Brain pericyte (primary cell): ENCODE measurements at places on chromosomes 12 and 14.

DNA sequence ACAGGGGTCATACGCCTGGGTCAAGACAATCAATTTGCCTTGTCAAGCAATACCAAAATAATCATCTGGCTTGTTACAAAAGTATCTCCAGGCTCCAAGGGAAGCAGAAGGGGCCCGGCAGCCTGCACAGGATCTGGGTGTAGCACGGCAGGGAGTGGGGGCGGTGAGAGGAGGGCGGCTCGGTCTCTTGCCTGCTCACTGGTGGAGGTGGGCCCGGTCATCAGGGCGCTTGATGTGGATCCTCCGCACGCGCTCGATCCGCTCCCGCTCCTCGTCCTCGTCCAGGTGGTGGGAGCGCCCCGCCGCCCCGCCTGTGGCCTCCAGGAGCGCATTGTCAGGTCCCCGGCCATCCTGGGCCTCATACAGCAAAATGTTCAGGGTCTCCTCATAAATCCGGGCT, 25.7 kb downstream of the KCTD10 start:
- DNase-seq, result no peak

DNA sequence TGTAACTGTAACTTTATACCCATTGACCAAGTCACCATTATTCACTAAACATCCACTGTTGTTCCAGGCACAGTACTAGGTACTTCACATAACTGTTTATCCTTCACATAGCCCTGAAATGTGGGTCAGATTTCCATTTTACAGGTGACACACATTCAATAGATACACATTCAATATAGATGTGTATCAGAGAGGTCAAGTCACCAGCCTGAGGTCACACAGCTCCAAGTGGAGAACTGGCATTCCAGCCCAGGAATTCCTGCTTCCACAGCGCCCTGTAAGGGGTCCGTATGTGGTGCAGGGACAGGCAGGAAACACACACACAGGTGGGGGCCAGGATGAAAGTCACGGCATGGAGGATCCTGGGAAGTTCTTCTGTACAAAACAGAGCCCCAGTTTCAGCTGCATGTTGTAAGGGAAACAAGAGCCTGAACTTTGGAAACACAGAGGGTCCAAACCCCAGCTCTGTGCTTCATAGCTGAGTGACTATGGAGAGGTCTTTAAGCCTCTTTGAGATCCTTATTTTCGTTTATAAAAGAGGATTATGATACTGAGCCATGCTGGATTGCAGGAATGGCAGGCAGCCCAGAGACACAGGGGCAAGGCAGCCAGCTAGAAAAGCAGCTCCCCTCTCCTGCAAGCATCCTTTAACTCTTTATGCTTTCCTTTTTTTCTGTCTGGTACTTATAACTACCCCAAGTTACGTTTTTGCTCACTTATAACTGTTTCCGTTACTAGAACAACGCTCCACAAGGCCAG, 50.3 kb upstream of the DICER1 start:
- no peak for DNase-seq

GRCh38 chr14:69535230-69535848, 39.3 kb downstream of the CCDC177 start:
- no peak for DNase-seq

DNA sequence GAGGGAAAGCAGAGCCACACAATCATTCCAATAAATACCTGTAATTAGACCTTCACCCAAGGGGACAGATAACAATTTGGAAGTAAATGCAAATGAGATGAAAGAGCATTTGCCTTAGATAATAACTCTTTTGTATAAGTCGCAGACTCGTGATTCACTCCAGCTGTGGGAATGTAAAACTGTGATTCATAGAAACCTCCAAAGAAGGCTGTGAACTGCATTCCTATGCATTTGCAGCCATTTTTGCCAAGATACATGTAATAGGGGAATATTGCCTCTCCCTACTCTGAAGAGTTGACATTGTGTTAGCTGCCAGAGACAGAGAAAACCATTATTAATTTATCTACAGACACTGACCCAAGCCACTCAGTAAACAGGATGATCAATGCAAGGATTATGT, 181.9 kb upstream of the ARHGAP5 start:
- no peak for DNase-seq

GRCh38 chr12:75481013-75481705, 604 bp downstream of the GLIPR1 start:
- no peak for DNase-seq

GRCh38 chr12:18851271-18851670, 113.4 kb downstream of the CAPZA3 start:
- DNase-seq, result no peak

GRCh38 chr14:65482757-65483438, 70.4 kb downstream of the FUT8 start:
- DNase-seq, result no peak

DNA sequence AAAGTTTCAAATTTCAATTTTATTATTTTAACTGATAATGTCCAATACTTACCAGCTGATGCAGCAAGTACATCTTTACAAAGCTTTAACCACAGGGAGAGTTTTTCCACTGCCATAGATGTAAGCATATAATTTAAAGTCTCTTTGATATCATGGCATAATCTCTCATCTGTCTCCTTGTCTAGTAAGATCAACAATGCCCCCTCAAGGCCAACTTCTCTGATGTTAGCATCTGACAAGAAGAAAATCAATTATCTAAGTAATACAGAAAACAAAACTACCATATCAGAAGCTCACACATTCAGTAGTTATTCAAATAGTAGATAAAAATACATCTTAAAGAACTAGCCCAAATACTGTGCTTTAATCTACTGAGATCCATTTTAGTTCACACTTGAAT, 94.2 kb downstream of the HEATR5A start:
- DNase-seq, result peak; percentile 5

GRCh38 chr14:102497998-102498677, 11.4 kb downstream of the ANKRD9 start:
- no peak for DNase-seq

DNA sequence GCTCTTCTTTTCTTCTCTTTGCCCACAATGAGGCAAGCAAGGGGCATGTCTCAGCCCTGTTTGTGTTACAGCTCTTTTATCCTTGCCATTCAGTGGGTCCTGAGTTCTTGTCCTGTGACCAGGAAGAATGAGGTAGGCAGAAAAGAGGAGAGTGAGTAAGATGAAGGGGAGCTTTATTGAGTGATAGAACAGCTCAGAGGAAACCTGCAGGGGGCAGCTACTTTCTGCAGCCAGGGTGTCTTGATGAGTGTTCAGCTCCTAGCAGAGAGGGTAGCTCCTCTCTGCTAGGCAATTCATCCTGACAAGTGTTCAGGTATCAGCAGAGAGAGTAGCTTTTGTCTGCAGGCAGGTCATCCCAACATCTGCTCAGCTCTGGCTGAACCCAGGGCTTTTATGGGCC, 41.0 kb downstream of the HSD17B6 start:
- no peak for DNase-seq

DNA sequence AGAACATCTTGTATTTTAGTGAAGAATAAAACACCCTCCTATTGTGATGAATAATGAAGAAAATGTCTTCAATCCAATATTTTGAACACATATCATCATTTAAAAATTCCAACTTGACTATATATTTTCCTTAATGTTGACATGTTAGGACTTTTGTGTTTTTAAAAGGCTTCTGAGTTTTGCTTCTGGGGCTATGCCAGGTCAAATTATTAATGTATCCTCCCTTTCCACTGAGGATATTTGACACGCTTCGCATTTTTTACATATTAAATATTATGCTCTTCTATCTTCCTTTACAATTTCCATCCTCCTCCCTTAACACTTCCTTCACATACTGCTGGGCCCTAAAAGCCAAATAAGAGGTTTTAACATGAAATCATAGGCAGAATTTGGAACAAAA, 20.6 kb downstream of the RERG start:
- DNase-seq, result no peak
